ENCODE measurements at places on chromosomes 5 and 9.

DNA sequence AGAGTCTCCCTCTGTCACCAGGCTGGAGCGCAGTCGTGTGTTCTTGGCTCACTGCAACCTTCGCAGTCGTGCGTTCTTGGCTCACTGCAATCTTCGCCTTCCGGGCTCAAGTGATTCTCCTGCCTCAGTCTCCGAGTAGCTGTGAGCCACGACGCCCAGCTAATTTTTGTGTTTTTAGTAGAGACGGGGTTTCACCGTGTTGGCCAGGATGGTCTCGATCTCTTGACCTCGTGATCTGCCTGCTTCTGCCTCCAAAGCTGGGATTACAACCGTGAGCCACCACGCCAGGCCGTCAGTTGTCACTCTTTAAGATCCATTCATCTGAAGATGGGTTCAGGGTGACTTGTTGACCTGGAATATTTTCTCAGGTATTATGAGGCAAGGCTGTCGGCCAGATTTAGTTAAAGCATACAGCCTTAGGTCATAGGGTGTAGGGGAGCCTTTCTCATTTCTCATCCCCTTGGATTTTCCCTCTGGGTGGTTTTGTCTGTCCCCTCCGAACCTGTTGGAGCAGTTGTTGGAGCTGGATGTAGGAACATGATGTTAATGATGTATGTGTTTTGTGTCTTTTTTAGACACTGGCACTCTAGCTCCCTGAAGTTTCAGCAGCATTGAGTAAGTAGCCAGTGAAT lies 1.6 kb downstream of the SLC22A5 start:
- no peak for DNase-seq

- no peak for DNase-seq
Observed at GRCh38 chr5:74342948-74343682, 297.4 kb downstream of the ENC1 start.

DNA sequence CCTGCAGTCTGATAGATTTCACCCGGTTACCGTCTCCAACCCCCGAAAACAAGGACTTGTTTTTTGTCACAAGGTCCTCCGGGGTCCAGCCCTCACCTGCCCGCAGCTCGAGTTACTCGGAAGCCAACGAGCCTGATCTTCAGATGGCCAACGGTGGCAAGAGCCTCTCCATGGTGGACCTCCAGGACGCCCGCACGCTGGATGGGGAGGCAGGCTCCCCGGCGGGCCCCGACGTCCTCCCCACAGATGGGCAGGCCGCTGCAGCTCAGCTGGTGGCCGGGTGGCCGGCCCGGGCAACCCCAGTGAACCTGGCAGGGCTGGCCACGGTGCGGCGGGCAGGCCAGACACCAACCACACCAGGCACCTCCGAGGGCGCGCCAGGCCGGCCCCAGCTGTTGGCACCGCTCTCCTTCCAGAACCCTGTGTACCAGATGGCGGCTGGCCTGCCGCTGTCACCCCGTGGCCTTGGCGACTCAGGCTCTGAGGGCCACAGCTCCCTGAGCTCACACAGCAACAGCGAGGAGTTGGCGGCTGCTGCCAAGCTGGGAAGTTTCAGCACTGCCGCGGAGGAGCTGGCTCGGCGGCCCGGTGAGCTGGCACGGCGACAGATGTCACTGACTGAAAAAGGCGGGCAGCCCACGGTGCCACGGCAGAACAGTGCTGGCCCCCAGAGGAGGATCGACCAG lies 121.3 kb downstream of the DAB2IP start:
- no peak for DNase-seq

GRCh38 chr5:62284946-62285891 lies 20.8 kb upstream of the KIF2A start:
- no peak for DNase-seq

Data from NCI-H1930 (cell line).